ENCODE measurements at places on chromosomes 13 and 19. TPM values are rescaled to one million over a fixed set of nuclear protein-coding genes. Genes with fewer than 3 reads are reported as not detected.

Gene CNFN
- total RNA-seq: not detected

DNA sequence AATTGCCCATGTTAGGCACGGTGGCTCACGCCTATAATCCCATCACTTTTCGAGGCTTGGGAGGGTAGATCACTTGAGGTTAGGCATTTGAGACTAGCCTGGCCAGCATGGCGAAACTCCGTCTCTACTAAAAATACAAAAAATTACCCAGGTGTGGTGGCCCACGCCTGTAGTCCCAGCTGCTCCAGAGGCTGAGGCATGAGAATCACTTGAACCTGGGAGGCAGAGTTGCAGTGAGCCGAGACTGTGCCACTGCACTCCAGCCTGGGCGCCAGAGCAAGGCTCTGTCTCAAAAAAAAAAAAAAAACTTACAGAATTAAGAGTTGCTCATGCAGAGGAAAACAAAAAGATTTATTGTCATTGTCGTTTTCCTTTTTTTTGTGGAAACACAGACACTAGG, 3.4 kb upstream of the PSMC4 start:
- no peak for DNase-seq
- H3K4me1 ChIP-seq: peaks cover 2% of the 10 kb centered on the region
- H3K4me3 ChIP-seq: no peak overlapping the region
- no peak overlapping the region for H3K27ac ChIP-seq

Gene TMEM259
- total RNA-seq: 26.4 TPM

Gene DDX49
- total RNA-seq: 55.8 TPM

Gene KISS1R
- not detected for total RNA-seq

DNA sequence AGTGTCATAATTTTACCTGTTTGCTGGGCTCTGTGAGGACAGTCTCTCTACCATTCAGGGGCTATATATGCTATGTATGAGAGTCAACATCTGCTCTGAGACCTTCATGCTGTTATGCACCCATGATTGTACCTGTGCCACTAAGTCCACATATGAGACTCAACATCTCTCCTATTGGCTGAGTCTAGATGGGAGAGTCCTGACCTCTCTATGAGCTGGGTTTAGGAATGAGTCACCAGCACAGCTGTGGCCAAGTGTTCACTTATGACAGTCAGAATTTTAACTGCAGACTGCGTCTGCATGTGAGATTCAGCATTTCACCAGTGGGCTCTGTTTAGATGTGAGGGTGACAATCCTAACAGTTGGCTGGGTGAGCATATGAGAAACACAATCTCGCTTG, 49.5 kb downstream of the ZNF729 start:
- DNase-seq: no peak
- H3K36me3 ChIP-seq: no peaks in the 10 kb centered on the region
- H3K4me1 ChIP-seq: no peaks in the 10 kb centered on the region

DNA sequence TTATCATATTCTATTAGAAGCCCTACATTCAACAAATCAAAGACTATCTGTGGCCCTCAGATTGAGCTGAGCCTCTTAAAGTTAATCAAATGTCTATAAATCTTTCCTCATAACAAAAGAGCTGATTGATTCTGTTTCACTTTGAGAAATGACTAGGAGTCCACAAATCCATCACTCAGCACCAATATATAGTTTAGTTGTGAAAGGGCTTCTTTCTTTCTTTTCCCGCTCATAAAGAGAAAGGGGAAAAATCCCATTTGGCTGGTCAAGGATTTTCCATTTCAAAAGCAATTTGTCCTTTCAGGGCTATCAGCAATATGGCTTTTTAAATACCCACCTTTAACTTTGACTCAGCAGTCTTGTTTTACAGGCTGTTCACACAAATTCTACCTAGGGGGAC, 408.5 kb upstream of the PCDH20 start:
- H3K4me1 ChIP-seq: no peaks in the 10 kb centered on the region
- DNase-seq: no peak
- H3K4me3 ChIP-seq: no peak overlapping the region
- H3K27ac ChIP-seq: no peak overlapping the region
- no peaks in the 10 kb centered on the region for H3K27me3 ChIP-seq

All from IMR-90 (cell line).